Activated CD8-positive, alpha-beta T cell treated with anti-CD3 and anti-CD28 coated beads, Interleukin-2, amount 10 ng/mL, durations not matched to agents 7 days and 5 days (primary cell): ENCODE measurements at places on chromosomes 12 and 14. TPM values are rescaled to one million over a fixed set of nuclear protein-coding genes. Genes with fewer than 3 reads are reported as not detected.

POTEG gene
- total RNA-seq = not detected

TAS2R20 gene
- 1.9 TPM for total RNA-seq

APOF gene
- total RNA-seq = not detected

ZNF891 gene
- total RNA-seq = 2.3 TPM

RASSF9 gene
- total RNA-seq = not detected

FITM1 gene
- total RNA-seq = 1.4 TPM

KRT6C gene
- total RNA-seq = not detected

ALDH2 gene
- 0.31 TPM for total RNA-seq

PIWIL1 gene
- total RNA-seq = not detected

IL26 gene
- total RNA-seq = 0.23 TPM

ERBB3 gene
- 5.9 TPM for total RNA-seq

TCL1B gene
- not detected for total RNA-seq

FGF23 gene
- not detected for total RNA-seq

EFS gene
- not detected for total RNA-seq

FRMD6 gene
- total RNA-seq = 3.5 TPM

JDP2 gene
- 1.4 TPM for total RNA-seq

OVCH1 gene
- not detected for total RNA-seq

OR4Q2 gene
- total RNA-seq = not detected

CAPRIN2 gene
- total RNA-seq = 8.9 TPM

MANSC4 gene
- total RNA-seq = not detected

ITGA7 gene
- total RNA-seq = 2.0 TPM

PRH2 gene
- total RNA-seq = not detected

AKAP5 gene
- 1.9 TPM for total RNA-seq

PTGER2 gene
- total RNA-seq = 119 TPM

NR1H4 gene
- total RNA-seq = not detected

C14orf39 gene
- not detected for total RNA-seq

ACSM4 gene
- not detected for total RNA-seq

CLEC2B gene
- total RNA-seq = 58.8 TPM

LBHD2 gene
- total RNA-seq = not detected

G2E3 gene
- total RNA-seq = 46.6 TPM

C12orf50 gene
- total RNA-seq = not detected

ADSS1 gene
- 1.8 TPM for total RNA-seq

CSRP2 gene
- 0.47 TPM for total RNA-seq

OR6C2 gene
- total RNA-seq = not detected

PTCSC3 gene
- total RNA-seq = not detected
